ENCODE measurements at places on chromosomes 3 and 15.

- no peak for DNase-seq
Measured at GRCh38 chr15:90743407-90743806, 26.3 kb downstream of the BLM start.

DNA sequence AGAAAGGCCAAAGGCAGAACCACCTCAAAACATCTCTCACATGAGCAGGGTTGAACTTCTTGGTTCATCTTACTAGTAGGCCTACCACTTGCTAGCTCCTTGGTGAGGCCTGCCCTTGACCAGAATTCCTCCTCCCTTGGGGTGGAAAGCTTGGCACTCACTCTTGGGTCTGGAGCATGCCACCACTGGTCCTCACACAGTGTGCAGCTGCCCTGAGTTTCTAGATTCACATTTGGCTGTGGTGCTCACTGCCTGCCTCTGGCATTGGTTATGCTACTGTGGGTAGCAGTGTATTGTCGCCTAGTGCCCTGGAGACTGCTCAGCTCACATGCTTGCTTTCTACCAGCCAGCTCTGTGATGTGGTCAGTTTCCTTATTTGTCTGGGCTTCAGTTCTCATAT, 23.7 kb downstream of the OXNAD1 start:
- no peak for DNase-seq

- no peak for DNase-seq
Measured at GRCh38 chr15:55420171-55420866, 12.0 kb downstream of the PIERCE2 start.

- no peak for DNase-seq
Measured at GRCh38 chr3:14811684-14812083, 7.1 kb upstream of the FGD5 start.

- DNase-seq, result no peak
Measured at GRCh38 chr3:134018406-134018805, 11.3 kb downstream of the SLCO2A1 start.

- no peak for DNase-seq
Measured at GRCh38 chr15:66252685-66253417, 699 bp downstream of the MEGF11 start.

- no peak for DNase-seq
Measured at GRCh38 chr3:177041021-177041729, 156.1 kb downstream of the TBL1XR1 start.

DNA sequence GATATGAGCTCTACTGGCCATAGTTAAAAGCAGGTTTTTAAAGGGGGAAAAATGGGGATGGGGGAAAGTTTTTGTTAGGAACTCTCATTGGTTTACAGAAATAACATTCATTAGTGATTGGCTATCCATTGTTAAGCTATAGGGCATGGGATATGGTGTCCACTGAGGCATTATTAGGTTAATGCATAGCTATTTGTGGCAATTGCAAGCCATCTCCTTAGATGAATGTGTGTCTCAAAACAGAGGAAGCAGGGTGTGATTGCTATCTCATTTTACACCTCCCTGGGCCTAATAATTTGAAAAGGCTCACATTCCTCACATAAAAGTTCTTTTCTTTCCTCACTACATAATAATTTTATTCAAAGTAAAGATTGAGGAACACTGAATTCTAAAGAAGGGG, 396.6 kb downstream of the TAFA4 start:
- DNase-seq, result no peak

- no peak for DNase-seq
Measured at GRCh38 chr3:171649911-171650592, 160.2 kb downstream of the PLD1 start.

DNA sequence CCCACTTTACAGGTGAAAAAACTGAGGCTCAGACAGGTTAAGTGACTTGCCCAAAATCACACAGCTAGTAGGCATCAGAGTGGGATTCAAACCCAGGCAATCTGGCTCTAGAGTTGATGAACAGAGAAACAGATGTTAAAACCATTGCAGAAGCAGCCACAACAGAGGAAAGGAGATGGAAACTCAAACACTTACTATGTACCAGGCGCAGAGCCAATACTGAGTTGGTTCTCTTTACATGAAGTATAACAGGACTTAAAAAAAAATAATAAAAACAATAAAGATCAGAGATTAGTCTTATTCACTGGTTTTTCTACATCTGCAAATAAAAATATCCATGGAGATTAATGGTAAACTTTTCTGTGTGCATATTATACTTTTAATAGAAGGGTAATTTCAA, 84.9 kb upstream of the SPATA12 start:
- DNase-seq, result no peak

DNA sequence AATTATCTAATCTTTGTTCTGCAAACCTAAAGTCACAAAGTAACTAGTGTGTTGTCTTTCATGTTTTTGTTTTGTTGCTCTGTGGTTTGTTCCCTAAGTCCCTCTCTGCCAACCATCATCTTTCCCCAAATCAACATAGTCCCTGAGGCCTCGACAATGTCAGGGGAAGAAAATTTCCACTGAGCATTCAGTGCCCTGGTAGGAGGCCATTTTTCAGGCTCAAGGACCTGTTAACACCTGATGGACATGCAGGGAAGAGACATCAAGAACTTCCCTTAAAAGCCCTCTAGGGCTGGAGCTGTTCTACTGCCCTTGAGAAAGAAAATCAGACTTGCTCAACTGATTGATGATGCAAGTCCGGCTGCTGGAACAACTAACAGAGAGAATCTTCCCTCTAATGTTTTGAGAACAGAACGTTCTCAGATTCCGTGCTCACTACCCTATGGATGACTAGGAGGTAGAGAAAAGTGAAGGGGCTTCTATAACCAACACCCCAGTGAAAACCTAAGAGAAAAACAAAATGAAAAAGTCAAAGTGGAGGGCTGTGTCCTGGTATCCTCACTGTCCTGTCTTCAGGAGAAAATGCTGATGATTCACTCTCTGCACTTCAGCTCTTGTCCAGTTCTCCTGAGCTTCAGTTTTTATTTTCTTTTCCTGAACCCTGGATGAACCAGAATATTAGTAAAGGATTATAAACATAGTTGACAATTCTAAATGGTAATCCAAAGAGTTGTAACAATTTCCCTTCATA, 373.1 kb downstream of the FOXP1 start:
- DNase-seq, result no peak

- no peak for DNase-seq
Measured at GRCh38 chr15:100934166-100934565, 15.0 kb downstream of the LRRK1 start.

GRCh38 chr3:171163101-171164066, 136.9 kb upstream of the SLC2A2 start:
- no peak for DNase-seq

- DNase-seq, result no peak
Measured at GRCh38 chr3:183907911-183908331, 23.2 kb upstream of the PARL start.

DNA sequence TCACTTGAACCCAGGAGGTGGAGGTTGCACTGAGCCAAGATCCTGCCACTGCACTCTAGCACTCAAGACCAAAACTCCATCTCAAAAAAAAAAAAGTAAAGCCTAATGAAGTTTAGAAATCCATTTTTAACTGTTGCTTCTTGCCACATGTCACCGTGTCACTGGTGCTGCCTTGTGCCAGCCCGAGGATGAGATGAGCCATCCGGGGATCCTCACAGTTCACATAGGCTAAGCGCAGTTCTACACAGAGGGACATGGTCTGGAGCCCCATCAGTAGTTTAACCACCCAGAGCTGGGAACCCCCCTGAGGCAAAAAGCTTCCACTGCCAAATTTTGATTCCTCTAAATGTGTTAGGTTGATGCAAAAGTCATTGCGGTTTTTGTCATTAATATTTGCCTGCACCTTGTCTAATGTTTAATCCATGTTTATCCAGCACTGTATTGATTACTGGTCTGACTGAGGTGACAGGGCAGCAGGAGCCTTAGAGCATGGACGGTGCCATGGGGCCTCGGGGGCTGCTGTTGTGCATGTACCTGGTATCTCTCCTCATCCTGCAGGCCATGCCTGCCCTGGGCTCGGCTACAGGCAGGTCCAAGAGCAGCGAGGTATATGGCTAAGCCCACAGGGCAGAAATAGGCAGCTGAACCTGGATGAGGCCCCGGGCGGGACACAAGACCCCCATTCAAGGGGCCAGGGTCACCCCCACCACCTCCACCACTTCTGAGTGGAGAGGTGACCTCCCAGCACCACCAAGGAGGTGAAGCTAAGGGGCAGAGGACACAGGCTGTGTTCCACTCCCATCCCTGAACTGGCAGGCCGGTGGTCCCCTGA, at the start of gene ITIH1:
Gene ITIH1 (plus strand): TSS at position 473 of the 832 bp plus-strand sequence. CDS start 17 bp downstream, at position 490.
- DNase-seq, result no peak

GRCh38 chr3:129057249-129057648, 3.3 kb upstream of the GP9 start:
- no peak for DNase-seq

GRCh38 chr3:178381971-178382448, 154.2 kb upstream of the KCNMB2 start:
- DNase-seq, result no peak

DNA sequence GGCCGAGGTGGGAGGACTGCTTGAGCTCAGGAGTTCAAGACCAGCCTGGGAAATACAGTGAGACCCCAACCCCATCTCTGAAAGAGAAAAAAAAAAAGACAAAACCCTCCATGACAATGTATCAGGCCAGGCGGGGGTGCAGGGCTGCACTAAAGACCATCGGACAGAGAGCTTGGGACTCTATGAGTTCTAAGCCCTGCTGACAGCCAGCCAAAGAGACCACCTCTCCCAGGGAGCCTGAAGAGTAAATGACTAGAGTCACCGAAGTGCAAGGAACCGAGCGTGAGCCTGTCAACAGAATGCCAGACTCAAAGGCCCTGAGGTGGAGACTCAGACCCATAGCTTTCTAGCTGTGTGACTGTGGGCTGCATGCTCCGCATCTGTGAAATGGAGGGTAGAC, 12.5 kb downstream of the POC1A start:
- no peak for DNase-seq

DNA sequence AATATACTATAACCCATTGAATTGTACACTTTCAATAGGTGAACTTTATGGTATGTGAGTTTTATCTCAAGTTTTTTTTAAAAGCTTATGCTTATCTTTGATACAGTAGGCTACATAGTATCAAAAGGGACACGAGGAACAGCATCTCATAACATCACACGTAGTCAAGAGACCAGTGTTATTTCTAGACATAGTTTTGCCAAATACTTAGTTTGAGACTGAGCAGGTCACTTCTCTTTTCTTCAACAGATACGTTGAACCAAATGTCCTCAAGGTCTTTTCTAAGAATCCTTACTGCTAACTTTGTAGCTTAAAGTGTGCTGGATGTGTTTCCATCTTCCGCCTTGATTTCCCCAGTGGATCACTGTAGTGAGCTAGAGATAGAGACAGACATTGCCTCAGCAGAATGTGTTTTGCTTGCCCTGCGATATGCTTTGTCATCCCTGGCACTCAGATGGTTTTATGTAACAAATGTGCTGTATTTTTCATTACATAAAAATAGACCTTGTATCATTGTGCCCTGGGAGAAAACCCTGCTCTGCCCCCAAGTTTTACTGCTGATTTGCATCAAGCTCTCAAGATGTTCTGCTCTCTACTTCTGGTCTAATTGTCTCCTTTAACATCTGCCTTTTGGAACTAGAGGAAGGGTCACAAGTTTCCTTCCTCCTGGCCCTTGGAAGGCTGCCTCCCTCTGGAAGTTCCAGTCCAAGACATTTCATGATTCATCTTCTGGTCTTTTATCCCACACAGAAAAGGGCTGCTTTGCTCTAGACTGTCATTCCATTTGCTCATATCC, 426.4 kb upstream of the RGMA start:
- no peak for DNase-seq

GRCh38 chr3:29143151-29143550, 137.7 kb upstream of the RBMS3 start:
- no peak for DNase-seq

DNA sequence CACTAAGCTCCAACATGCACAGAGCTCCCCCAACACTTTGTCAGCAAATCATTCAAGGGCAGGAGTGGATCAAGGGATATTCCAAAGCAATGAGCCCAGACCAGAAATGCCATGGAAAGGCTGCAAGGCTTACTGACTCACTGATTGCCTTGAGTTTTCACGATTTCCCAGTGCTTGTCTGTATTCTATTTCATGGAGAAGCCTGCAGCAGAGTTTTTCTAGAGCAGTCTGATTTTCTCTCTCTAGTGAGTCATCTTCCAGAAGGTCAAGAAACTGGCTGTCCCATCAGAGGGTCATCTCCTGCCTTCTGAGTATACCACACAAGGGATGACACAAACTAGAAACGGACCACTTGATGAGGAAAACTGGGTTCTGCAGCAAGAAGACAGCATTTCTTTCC, 16.5 kb downstream of the LMCD1 start:
- DNase-seq, result no peak

DNA sequence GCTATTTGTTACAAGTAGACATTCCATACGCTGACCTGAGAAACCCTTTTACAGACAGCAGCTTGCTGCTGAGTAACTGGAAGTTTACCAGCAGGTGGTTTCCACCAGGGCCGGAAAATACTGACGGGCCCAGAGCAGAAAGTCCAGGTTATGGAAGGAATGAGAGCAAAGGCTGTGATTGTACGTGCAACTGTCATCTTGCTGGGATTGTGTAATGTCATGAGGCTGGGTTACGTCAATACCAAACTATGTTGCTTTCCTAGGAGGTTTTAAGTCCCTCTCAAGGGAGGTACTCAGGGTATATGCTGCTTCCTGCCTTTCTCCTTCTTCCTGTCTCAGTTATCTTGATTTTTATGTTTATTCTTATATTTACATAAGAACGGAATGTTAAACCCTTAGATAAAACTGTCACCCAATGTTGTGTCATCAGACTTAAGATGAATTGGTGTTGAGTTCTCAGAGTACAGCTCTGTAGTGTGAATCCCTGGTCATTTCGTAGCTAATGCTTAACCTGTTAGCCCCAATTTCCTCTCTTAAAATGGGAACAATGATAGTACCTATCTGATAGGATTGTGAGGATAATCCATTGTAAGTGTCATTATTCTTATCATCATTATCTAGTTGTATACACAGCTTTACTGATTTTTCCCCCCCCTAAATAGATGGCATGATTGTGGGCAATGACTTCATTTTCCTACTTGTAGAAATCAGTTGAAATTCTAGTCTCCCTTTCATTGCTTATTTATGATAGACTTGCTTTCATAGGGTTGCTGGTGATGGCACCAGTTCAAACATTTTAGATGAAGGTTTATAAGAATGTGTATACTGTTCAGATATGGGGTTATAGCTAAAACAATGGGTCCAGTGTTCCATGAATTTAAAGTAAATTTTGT, 101.4 kb downstream of the FNDC3B start:
- DNase-seq, result no peak

- no peak for DNase-seq
Measured at GRCh38 chr3:160665784-160666526, 11.0 kb upstream of the ARL14 start.

GRCh38 chr15:89760303-89761008, 9.4 kb upstream of the MESP1 start:
- DNase-seq, result no peak

- no peak for DNase-seq
Measured at GRCh38 chr15:89091627-89092220, 3.5 kb downstream of the ABHD2 start.

- no peak for DNase-seq
Measured at GRCh38 chr3:187212705-187213104, 15.4 kb downstream of the RTP1 start.

- no peak for DNase-seq
Measured at GRCh38 chr3:136733317-136733833, 18.8 kb downstream of the STAG1 start.
